Lower leg skin (tissue), 4 donors: ENCODE measurements at places on chromosomes 7 and 10.

GRCh38 chr7:130369831-130370550, 10.3 kb upstream of the CPA1 start:
- no peak for DNase-seq

DNA sequence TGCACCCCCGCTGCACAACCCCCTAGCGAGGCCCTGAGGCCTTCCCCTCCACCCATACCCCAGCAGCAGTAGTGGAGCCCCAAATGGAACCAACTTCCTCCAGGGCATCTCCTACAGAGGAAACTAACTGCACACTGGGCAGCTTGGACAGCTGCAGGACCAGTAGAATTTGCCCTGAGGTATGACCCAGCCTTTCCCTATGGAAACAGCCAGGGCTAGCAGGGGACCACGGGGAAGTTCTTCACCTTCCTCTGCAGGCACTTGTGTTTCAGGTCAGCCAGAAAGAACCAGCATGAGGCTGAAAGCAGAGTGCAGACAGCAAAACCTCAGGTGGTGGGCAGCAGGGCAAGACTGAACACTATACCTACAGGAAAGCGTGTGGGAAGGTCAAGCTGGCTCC, 5.7 kb upstream of the EEPD1 start:
- no peak for DNase-seq

GRCh38 chr7:135205850-135206249, 5.5 kb downstream of the WDR91 start:
- no peak for DNase-seq

DNA sequence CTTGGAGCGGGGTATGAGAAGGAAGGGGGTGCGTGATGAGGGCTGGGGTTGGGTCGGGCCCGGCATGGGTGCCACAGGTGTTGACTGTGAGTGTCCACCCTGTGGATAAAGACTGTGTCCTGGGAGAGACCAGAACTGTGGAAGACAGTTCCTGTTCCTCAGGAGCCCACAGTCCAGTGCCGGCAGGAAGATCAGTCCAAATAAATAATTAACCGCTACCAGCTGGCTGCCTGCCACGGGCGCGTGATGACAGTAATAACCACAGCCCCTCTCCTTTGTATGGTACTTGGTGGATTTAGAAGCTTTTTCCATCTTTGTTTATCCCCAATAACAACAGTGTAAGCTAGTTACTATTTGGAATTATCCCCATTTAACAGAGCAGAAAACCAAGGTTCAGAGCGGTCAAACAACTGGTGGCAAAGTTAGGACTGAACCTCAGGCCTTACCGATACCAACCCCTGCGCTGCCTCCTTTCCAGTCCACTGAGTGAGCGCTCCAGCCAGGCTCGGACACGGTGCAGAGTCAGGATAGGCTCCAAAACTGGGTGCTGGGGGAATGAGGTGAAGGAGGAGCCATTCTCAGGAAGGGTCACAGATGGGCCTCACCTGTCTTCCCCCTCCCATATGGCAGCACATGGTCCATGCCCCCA, 5.1 kb downstream of the ZMIZ1 start:
- DNase-seq: peak; percentile 94

DNA sequence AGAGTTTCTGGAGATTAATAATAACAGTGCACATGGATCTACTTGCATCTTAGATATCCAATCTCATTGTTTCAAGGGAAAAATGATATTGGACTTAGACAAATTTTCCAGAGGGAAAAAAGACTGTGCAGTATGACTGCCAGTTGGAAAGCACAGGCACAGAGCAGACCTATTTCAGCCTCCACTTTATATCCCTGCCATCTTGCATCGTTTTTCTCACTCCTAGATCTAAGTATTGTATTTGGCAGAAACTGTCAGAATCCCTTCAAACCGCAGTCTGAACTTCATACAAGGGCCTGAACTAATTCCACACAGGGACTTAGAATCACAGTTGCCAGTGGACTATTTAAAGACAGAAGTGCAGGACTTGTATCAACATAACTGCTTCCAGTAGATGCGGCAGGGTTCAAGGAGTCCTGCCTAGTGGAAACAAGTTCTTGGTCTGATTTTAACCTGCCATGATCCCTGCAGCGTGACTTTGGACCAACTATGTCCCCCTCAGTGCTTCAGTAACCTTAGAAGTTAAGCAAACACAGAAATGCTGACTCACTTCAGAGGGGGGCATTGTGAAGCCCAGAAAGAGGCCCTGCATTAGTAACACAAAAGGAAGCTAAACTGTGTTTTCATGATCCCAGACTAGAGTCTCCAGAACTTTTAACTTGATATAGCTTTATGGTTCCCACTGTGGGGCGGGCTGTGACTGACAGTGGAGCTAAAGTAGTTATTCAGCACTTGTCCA, 95.7 kb upstream of the PALS2 start:
- DNase-seq: peak; percentile 27

GRCh38 chr7:142883145-142883544, 2.4 kb downstream of the TRPV6 start:
- DNase-seq: peak; percentile 50

DNA sequence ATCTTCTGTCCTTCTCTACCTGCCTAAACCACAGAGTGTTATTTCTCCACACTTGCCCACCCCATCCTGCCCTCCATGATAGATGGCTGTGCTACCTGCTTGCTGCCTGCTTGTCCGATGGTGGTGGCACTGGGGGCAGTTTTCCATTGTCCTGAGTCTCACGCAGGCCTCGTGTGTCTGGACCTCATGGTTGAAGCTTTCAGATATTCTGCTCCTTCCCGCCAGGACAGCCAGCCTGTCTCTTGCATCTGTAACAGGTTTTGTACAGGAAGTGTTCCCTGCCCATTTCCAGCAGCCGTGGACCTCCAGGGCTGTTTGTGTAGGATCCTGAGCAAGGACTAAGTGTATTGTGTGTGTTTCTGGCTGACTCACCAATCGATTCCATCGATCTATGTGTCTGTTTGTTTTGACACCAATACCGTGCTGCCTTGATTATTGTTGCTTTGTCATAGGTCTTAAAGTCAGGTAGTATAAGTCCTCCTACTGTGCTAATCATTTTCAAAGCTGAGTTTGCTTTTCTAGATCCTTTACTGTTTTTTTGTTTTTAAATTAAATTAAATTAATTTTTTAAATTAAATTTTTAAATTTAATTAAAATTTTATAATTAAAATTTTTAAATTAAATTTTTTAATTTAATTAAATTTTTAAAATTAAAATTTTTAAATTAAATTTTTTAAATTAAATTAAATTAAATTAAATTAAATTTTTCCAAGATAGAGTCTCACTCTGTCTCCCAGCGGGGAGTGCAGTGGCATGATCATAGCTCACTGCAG, 8.5 kb downstream of the IL15RA start:
- DNase-seq: peak; percentile 50

DNA sequence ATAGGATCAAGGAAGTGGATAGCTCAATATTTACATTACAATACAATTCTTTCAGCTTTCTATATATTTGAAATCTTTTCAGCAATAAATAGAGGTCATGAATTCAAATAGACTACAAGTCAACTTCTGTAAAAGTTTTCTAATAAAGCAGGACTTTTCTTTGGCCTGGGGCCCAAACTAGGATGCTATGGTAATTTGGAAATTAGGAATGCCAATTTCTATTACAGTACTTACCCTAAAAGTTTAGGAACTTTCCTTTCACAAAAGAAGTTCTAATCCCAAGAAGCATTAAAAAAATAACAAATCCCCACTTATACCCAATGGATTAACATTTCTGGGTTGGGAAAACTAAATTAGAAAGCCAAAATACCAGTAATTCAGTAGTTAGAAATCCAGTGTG, 40.5 kb downstream of the SLC39A12 start:
- DNase-seq: no peak

- no peak for DNase-seq
Measured at GRCh38 chr7:17097668-17098297, 200.7 kb upstream of the AHR start.

DNA sequence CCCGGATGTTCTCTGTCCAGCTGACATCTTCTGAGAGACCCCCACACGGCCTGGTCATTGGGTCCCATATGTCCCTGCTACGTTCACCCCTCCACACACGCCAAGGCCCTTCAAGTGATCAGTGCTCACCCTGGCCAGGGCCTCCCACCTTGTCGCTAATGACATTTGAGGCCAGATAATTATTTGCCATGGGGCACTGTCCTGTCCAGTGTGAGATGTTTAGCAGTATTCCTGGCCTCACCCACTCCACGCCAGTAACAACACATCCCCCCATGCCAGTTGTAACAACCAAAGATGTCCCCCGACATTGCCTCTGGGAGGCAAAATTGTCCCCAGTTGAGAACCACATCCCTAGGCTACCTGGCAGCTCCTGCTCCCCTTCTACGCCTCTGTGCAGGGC, 49.9 kb upstream of the NANOS1 start:
- DNase-seq: no peak

- DNase-seq: no peak
Measured at GRCh38 chr10:126373147-126373546, 15.1 kb downstream of the ADAM12 start.

- DNase-seq: no peak
Measured at GRCh38 chr7:20778063-20778721, 8.5 kb downstream of the SP8 start.

- no peak for DNase-seq
Measured at GRCh38 chr7:25455683-25456251, 227.5 kb upstream of the NPVF start.

- no peak for DNase-seq
Measured at GRCh38 chr10:73117976-73118743, 7.9 kb downstream of the NUDT13 start.

DNA sequence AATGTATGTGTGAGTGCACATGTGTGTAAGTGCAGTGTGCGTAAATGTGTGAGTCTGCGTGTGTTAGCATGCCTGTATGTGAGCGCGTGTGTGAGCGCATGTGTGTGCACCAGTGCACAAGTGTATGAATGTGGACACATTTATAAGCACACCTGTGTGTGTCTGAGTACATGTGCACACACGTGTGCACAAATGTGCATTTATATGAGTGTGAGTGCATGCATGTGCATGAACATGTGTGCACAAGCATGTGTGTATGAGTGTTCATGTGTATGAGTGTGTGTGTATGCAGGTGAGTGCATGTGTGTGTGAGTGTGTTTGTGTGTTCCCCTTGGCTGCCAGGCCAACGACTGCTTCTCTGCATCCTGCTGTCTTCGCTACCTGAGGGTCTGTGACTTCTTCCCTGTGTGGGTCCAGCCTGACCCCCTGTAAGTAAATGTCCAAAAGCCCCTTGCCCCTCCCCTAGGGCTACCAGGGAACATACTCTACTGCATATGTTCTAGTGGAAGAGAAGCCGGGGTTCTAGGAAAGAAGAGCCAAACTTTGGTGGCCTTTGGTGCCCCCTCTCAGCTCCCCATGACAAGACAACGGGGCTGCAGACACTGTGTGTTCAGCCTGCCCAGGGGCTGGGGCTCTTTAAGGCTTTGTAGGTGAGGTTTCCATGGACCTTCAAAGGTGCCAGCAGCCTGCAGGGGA, 17.0 kb downstream of the GOLGA7B start:
- DNase-seq: no peak

DNA sequence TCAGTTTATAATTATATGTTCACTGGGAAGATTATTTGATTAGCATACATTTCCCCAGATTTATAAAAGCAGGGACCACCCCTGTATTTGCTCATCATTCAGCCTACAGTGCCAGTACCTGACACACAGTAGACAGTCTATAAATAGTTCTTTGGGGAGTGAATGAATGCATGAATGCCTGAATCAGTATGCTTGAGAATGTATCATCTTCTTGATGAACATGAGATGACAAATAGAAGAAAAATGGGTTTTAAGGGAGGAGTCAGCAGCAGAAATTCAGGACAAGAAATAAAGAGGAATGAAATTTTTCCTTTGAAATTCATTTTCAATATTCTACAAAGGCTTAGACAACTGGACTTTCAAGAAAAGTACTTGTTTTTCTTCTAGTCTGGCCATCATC, 295.8 kb upstream of the LRRTM3 start:
- DNase-seq: no peak
